ENCODE measurements at places on chromosomes 6 and 20.

DNA sequence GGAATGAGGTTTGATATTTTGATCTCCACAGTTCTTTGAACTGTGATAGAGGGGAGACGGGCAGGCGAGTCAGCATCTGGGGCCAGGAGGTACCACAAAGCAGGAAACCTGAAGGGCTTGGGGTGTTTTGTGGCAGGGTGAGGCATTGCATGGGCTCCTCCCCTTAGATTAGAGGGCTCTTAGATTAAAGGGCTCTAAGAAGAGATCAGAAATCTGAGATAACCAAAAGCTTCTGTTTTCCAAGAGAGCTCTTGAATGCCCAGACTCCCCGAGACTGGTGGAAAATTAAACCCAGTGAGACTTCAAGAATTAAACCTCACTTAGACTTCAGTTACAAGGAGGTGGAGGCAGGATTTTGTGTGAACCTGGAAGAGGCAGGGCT lies 2.4 kb upstream of the GPX5 start:
- DNase-seq: peak; percentile 25

GRCh38 chr6:105591053-105591452 lies 188.2 kb upstream of the PREP start:
- DNase-seq: peak; percentile 51

GRCh38 chr20:2693286-2694007 lies 867 bp downstream of the EBF4 start:
- DNase-seq: peak; percentile 64

DNA sequence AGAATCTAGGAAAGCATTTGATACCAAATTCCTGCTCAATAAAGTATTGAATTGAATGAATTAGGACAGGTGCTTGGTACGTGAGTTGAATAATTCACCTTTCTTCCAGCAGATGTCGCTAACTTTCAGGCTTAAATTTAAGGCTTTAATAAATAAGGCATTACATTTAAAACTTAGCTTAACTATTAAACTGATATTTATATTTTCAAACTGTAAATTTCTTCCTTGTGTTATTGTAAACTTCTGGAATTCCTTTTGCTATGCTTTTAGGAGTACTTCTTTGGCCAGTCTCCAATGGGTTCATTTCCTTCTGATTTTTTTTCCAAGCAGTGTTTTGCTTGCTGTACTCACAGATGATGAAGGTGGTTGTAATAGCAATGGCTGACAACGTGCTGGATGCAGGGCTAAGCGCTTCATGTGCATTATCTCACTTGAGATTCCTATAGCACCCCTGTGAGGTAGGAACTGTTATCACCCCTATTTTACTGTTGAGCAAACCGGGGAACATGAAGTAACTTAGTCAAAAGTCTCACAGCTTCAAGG lies 71.3 kb upstream of the SLC2A12 start:
- DNase-seq: peak; percentile 23

DNA sequence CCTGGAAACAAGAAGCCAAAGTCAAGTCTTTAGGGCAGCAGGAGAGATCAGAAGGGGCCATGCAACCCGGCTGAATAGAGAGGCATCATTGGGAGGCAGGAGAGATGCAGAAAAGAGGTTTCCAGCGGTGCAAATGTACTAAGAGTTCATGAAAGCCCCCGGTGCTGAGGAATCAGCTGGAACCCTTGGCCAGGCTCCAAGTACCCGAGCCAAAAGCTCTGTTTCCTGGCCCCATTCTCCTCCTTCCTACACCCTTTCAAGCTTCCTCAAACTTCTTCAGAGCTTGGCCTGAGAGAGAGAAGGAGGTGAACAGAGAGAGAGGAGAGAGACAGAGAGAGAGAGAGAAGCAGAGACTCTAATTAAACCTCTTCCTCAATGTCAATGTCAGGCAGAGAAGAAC lies 433.5 kb downstream of the PRKN start:
- no peak for DNase-seq

DNA sequence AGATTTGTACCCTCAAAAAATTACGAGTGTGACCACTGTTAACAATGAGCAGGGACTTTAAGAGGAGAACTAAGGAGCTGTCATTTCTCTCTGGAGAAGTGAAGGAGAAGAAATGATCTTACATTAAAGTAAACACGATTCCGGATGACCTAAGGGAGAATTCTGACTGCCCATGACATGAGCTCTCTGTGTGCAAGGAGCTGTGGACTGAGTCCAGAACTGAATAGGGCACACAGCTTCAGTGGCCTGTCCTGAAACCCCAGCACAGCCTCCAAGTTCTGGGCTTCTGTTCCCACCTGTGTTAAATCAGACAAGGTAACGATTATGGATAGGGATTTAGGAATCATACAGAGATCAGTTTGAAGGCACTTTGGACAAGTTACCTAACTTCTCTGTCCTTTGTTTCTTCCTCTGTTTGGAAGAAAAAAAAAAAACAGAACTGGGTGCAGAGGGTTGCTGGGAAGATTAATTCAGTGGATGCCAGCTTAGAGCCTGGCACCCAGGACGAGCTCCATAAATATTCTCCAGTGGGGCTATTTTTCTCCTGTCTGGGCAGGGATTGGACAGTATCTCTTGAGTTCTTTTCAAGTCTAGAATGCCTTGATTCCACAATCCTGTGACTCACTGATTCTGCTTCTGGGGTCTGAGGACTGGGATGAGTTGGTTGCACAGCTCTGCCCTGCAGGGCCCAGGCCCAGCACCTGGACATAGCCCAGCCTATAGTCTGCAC lies 65.7 kb downstream of the MRPL14 start:
- DNase-seq: no peak

DNA sequence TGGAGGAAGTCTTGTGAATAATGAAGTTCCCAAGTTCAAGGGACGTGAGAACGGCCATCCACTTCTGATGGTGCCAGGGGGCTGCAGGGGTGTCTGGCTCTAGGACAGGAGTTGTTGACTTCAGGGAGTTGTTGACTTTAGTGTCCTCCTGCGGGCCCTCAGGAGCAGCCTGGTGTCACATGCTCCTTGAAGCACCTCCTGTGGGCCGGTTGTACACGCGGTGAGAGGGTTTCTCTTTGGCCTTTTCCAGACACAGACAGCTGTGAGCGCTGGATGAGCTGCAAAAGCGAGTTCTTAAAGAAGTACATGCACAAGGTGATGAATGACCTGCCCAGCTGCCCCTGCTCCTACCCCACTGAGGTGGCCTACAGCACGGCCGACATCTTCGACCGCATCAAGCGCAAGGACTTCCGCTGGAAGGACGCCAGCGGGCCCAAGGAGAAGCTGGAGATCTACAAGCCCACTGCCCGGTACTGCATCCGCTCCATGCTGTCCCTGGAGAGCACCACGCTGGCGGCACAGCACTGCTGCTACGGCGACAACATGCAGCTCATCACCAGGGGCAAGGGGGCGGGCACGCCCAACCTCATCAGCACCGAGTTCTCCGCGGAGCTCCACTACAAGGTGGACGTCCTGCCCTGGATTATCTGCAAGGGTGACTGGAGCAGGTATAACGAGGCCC lies 77.8 kb downstream of the ISM1 start:
- no peak for DNase-seq

DNA sequence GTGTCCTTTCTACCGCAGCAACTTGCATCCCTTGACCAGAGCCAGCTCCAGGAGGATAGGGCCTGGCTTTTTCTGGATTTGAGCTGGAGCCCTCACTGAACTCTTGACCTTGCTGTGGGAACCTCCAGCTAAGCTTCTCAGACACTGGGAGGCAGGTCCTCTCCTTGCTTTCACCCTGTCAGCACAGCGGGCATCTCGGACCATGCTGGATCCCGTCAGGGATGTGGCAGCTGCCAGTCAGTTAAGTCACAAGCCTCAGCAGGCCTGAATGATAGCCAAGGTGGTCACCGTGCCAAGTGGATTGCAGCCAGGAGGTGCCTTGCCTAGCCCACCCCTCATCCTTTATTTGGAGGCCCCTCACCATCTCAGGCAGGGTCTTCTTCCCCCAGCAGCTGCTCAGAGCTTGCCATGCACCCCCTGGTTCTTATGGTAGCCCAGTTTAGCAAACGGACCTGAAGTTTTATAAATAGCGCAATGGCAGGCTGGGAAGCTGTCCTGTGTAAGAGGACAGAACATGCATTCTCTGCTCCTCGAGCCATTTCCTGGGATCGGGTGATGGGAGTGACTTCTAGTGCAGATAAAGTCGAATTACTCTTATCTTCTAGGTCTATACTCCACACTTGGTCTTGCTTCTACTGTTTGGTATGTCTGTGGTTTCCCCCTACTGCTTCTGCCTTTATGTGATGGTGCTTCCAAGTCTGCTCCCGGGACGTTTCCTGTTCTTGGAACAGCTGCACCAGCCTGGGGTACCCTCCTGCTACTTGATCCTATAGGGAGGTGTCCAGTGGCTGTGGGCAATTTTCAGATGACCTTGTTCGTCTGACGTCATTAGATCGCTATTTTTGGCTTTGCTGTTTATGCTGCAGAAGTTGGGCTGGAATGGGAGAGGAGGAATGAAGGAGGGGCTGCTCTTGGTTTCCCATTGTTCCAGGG lies 7.1 kb upstream of the MYLK2 start:
- DNase-seq: no peak

- DNase-seq: no peak
Measured at GRCh38 chr20:4071178-4071693, 55.9 kb upstream of the RNF24 start.

Measured in CD4-positive, alpha-beta T cell treated with Interleukin-4 for 1 hour (primary cell).